Caco-2 (cell line): ENCODE measurements at places on chromosomes 13 and 19. TPM values are rescaled to one million over a fixed set of nuclear protein-coding genes. Genes with fewer than 3 reads are reported as not detected.

DNA sequence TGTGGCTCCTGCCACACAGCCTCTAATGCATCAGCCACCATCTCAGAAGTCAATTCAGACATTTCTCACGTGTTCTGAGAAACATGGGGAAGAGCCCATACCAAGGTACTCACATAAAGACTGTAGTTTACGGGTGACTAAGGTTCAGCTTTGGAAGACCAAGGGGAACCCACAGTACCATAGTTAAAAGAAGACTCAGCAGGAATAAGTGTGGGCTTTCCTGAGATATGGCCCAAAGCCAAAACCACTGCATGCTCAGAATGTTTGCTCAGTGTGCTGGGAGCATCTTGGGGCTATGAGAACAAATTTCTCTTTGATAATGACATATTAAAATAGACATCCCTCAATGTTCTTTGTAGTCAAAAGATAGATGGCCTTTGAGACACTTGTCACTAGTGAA lies 283.8 kb downstream of the DCT start:
- no peak overlapping the region for H3K4me3 ChIP-seq
- no peaks in the 10 kb centered on the region for H3K4me1 ChIP-seq
- no peak for DNase-seq

The DZIP1 gene
- 6.5 and 8.1 TPM in 2 replicates for total RNA-seq

- H3K36me3 ChIP-seq: no peaks in the 10 kb centered on the region
- no peaks in the 10 kb centered on the region for H3K4me1 ChIP-seq
- no peak overlapping the region for H3K4me3 ChIP-seq
- DNase-seq: no peak
Observed at GRCh38 chr13:85655040-85655439, 144.2 kb downstream of the SLITRK6 start.

The MAMSTR gene
- total RNA-seq: 1.7 and 1.9 TPM in 2 replicates

DNA sequence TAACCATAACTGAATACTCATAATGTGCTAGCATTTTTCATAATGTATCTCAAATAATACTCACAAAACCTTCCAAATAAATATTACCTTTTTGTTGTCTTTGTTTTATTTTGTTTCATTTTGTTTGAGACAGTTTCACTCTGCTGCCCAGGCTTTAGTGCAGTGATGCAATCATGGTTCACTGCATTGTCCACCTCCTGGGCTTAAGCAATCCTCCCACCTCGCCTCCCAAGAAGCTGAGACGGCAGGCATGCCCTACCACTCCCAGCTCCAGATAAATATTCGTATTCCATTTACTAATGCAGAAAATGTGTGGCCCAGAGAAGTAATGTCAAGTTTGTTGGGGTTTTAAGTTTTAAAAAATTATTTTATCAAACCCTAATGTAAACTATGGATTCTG lies 739.1 kb downstream of the GPC5 start:
- H3K4me3 ChIP-seq: no peak overlapping the region
- H3K27ac ChIP-seq: no peak overlapping the region
- H3K4me1 ChIP-seq: no peaks in the 10 kb centered on the region
- DNase-seq: no peak
- no peaks in the 10 kb centered on the region for H3K27me3 ChIP-seq

DNA sequence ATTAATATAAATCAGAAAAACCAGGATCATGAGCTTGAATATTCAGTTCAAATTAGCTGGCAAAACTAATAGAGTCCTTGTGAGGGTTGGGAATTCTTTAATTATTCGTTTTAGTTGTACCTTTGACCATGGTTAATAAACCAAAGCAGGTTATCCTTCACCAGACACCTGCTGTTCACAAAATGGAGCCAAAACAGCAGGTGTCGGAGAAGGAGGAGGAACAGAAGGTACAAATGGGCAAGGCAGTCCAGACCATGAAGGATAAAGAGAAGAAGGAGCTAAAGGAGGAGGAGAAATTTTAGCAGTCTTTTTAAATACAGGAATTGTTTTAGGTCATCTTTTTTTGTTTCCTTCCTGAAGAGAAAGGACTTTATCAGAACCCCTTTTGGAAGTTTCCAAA lies 106.1 kb downstream of the NHLRC3 start:
- H3K27ac ChIP-seq: no peak overlapping the region
- H3K4me1 ChIP-seq: no peaks in the 10 kb centered on the region
- H3K36me3 ChIP-seq: no peaks in the 10 kb centered on the region
- H3K27me3 ChIP-seq: no peaks in the 10 kb centered on the region

DNA sequence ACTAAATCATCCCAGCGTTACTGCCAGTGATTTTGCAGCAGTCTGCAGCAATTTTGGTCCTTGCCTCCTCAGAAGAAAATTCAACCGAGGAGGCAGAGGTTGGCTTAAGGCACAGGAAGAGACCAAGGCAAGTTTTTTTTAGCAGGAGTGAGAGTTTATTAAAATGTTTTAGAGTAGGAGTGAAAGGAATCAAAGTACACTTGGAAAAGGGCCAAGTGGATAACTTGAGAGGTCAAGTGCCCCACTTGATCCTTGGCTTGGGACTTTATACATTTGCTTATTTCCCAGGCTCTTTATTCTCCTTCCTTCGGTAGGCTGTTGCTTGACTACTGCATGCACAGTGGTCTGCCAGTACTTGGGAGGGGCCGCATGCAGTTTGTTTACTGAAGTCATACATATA lies 2.9 kb upstream of the ZNF134 start:
- no peak overlapping the region for H3K27ac ChIP-seq
- H3K27me3 ChIP-seq: no peaks in the 10 kb centered on the region
- H3K4me1 ChIP-seq: no peaks in the 10 kb centered on the region
- peaks cover 2% of the 10 kb centered on the region; the same call in 1 of the 2 replicates for H3K36me3 ChIP-seq
- no peak for DNase-seq
- H3K4me3 ChIP-seq: no peak overlapping the region

GRCh38 chr13:23817136-23817535 lies 72.1 kb downstream of the MIPEP start:
- H3K4me1 ChIP-seq: no peaks in the 10 kb centered on the region
- H3K4me3 ChIP-seq: no peak overlapping the region
- DNase-seq: no peak
- H3K36me3 ChIP-seq: no peaks in the 10 kb centered on the region
- no peaks in the 10 kb centered on the region for H3K27me3 ChIP-seq
- no peak overlapping the region for H3K27ac ChIP-seq

- no peaks in the 10 kb centered on the region for H3K27me3 ChIP-seq
- no peaks in the 10 kb centered on the region; the same call in 1 of the 2 replicates for H3K36me3 ChIP-seq
- no peak overlapping the region for H3K4me3 ChIP-seq
Observed at GRCh38 chr19:8233370-8233769, 24.2 kb downstream of the CERS4 start.

DNA sequence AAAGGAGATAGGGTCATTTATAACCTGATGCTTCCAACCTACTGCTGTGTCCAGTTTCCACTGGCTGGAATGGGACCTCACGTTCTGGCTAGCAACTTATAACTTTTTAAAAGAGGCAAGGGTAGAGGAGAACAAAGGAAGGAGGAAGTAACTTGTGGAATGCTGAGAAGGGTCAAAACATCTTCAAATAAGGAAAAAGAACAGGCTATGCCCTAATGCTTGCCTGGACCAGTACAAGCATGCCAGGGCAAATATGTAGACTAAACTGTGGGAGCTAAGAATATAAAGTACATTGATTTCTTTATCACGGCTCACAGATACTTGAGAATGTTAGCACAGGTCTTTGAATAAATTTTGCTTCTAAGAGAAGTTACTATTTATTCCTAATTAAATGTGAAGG lies 1.5 kb upstream of the ZNF561 start:
- H3K4me1 ChIP-seq: no peaks in the 10 kb centered on the region
- H3K27me3 ChIP-seq: no peaks in the 10 kb centered on the region
- H3K4me3 ChIP-seq: no peak overlapping the region
- H3K36me3 ChIP-seq: peaks cover 3% of the 10 kb centered on the region
- no peak for DNase-seq
- H3K27ac ChIP-seq: no peak overlapping the region
